Kidney glomerular epithelial cell (primary cell): ENCODE measurements at places on chromosomes 11 and 22.

- DNase-seq: no peak
Measured at GRCh38 chr11:5892908-5893307, at the start of gene OR52E5. Gene OR52E5, plus strand, starts transcription at chr11:5893208. Its CDS starts 7,569 bp downstream, at chr11:5900777.

- no peak for DNase-seq
Measured at GRCh38 chr11:36929401-36929800, 331.4 kb upstream of the RAG2 start.

- no peak for DNase-seq
Measured at GRCh38 chr11:22173532-22173931, 19.4 kb upstream of the ANO5 start.

DNA sequence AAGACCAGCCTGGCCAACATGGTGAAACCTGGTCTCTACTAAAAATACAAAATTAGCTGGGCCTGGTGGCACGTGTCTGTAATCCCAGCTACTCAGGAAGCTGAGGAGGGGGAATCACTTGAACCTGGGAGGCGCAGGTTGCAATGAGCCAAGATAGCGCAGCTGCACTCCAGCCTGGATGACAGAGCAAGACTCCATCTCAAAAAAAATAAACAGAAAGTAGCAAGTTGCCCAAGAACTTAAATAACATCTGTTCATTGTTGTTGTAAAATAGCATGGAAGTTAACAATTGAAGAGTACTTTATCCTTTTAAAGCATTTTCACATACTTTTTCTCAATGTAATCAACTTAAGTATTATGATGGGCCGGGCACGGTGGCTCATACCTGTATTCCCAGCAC, 5.7 kb downstream of the AMBRA1 start:
- DNase-seq: no peak

DNA sequence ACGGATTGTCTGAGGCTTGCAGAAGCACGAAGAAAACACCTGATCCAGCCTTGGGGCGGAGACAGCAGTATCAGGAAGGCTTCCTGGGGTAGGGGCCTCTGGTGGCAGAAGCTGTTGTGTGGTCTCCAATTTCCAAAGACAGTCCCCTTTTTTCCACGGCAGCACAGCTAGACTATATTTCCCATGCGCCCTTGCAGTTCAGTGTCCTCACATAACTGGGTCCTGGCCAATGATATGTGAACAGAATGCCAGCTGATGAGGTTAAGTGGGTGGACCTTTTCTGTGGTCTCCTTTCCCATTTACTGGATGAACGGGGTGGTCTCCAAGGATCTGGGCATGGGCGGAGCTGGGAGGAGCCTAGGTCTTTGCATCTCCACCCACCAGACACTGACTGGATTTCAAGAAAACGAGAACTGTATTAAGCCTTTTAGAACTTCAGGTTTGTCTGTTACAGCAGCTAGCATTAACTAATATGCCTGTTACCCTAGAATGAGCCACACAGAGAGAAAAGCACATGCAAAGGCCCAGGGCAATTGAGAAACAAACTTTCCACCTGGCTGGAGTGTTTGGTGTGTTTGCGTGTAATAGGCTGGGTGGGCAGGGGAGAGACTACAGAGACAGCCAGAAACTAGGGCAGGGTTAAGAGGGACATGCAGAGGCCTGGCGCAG, 6.2 kb downstream of the GAL3ST1 start:
- no peak for DNase-seq

DNA sequence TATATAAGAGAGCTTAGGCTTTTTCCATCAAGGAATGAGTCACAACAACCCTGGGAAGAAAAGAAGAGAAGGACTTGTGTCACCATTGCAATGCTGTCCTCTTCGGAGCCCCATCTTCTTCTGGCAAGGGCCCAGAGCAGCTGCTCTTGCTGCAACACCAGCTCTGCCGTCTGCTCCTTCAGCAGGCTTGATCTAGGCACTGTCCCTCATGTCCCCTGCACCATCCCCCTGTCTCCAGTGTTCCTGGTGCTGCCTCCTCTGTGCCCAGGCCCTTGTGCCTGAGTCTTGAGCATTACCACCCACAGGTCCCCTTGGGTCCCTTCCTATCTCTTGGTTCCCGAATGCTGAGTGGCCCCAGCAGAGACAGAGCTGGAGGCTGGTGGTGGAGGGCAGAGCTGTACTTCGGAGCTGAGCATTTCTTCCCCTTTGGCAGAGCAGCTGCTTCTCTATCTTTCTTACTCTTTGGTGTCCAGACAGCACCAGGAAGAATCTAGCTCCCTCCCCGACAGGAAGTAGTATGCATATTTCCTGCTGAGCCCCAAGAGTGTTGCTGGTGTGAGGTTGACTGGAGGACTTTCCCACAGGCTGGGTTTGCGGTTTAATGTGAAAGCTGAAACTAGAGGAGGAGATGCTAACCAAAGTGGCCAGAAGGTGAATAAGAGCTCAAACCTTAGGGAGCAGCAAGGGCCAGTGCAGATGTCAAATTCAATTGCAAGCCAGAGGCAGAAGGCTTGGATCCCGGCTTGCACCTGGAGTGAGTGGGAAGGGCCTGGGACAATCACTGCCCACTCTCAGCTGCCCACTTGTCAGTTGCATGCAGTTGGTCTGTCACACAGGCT, 27.8 kb downstream of the WEE1 start:
- DNase-seq: no peak

DNA sequence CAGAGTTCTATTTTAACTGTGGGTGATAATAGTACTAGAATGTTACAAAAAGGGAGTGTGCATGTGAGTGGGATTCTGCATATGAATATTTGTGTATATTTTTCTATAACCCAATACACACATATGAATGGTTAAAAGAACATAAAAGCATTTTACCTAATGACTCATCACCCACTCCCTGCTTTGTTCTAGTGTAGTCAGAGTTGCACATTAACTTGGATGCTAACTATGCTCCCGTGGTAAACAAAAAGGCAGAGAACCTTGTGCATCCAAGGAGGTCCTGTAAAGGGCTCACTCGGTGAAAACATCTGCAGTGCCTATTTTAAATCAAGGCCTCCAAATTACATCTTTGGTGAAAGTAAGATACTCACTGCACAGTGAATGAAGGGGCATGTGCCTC, 1289.4 kb downstream of the LRRC4C start:
- peak; percentile 21 for DNase-seq

DNA sequence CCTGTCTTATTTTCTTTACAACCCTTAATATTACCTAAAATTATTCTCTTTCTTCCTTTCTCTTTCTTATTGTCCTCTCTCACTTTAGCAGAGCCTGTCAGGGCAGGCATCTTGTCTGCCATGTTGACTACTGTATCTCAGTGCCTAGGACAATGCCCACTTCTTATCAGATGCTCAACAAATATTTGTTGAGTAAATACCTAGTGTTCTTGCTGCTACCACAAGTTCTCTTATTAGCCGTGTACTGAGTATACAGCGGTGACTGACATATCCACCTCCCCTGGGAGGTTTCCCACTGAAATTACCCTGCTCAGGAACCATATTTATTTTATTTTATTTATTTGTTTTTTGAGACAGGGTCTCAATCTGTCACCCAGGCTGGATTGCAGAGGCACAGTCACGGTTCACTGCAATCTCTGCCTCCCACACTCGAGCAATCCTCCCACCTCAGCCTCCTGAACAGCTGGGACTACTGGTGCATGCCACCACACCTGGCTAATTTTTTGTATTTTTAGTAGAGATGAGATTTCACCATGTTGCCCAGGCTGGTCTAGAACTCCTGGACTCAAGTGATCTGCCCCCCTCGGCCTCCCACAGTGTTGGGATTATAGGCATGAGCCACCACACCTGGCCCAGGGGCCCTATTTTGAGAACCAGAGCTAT, 6.7 kb downstream of the HPX start:
- DNase-seq: no peak

- DNase-seq: no peak
Measured at GRCh38 chr11:93567401-93567895, 24.3 kb upstream of the SMCO4 start.

- no peak for DNase-seq
Measured at GRCh38 chr22:26972286-26972685, 314.9 kb downstream of the MIAT start.

DNA sequence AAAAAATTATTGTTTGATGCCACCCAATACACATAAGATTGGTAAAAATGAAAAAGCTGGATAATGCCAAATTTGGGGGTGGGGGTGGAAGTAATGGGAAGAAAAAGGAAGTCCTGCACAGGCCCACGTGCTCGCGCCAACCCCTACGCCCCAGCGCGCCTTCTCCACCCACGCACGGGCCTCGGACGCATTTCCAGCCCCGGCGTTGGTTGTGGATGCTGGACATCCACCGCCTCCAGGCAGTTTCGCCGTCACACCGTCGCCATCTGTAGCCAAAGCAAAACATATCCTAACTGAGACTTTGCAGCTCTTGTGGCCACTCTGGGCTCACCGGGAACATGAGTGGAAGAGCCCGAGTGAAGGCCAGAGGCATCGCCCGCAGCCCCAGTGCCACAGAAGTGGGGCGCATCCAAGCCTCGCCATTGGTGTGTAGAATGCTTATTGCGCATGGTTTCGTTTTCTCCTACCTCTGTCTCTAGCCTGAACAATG, at the start of gene PIWIL4:
PIWIL4 (plus strand) TSS at position 188 of the 490 bp plus-strand sequence; CDS start at position 339, 151 bp downstream.
- DNase-seq: no peak

GRCh38 chr11:132886335-132886734, 646.0 kb downstream of the OPCML start:
- no peak for DNase-seq

DNA sequence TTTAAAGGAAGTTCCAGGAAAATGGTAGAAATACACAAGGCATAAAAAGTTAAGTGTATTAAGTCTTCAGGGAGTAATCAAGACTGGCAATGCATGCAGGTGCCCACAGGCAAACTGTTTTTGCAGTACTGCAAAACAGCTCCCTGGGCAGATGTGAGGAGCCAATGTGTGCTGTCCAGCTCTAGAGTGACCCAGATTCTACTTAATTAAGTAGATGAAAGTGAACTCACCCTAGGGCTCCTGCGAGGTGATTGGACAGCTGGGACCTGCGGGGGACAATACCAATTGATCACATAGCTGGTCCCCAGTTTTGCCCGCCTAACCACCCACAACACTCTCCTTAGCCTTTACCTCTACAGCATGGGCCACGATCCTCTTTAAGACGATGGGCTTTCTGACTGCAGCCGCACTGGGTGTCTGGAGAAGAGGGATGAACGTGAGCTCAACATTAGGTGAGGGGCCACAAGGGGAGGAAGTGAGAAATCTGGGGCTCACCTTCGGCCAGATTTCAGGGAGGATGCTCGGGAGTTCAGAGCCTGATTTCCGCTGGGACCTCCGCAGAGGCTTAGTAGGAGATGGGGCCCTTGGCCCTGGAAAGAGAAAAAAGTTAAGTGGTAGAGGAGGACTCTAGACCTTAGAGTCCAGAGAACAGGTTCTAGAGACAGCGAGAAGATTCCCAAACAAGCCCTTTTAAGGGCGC, 556 bp downstream of the CDCA5 start:
- no peak for DNase-seq

DNA sequence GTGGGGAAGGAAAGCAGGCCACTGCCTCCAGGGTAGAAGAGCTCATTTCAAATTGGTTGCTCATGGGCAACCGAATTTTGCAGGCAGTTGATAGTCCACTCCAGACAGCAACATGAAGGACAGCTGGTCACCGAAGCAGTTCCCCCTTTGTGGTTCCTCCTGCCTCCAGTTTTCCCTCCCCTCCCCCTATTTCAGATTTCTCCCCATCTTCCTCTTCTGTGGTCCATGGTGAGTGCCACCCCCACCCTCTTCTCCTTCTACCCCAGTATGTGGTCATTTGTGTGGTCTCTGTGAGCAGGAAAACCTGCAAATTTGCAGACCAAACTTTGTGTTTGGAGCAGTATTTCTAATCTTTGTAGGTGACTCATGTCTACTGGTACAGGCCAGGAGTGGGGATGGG, 38.2 kb upstream of the PAK1 start:
- DNase-seq: no peak

DNA sequence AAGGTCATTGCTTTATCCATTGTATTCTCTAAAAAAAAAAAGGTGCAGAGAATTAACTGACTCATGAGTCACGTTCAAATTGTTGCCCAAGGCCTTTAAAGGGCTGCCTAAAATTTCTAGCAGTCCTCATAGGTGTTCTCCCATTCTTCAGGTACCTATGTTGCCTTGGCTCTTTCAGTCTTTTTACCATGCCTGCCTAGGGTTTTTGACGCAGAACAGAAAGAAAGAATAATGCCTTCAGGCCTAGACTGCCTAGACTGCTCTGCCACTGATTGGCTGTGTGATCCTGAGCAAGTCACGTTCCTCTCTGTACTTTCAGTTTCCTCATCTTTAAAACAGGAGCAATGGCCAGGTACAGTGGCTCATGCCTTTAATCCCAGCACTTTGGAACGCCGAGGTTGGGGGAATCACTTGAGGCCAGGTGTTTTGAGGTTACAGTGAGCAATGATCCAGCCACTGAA, 21.5 kb downstream of the CTSC start:
- no peak for DNase-seq

- DNase-seq: no peak
Measured at GRCh38 chr11:62466444-62466843, 47.6 kb downstream of the SCGB1A1 start.

DNA sequence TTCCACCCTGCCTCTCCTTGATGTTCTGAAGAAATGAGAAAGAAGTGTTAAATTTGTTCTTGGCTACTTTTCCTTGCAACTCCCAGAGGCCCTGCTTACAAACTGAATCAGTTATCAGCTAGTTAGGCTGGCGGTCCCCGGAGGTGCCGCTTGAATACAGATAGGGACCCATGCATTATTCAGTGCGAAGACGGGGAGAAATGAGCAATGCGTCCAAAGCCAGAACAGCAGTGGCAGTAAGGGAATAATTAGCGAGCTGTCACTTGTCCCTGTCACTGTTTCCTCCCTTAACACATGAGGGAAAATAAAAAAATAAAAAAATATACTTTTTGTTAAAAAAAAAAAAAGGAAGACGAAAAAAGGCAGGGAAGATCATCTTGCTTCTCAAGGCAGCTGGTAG, 528.1 kb downstream of the MN1 start:
- no peak for DNase-seq

DNA sequence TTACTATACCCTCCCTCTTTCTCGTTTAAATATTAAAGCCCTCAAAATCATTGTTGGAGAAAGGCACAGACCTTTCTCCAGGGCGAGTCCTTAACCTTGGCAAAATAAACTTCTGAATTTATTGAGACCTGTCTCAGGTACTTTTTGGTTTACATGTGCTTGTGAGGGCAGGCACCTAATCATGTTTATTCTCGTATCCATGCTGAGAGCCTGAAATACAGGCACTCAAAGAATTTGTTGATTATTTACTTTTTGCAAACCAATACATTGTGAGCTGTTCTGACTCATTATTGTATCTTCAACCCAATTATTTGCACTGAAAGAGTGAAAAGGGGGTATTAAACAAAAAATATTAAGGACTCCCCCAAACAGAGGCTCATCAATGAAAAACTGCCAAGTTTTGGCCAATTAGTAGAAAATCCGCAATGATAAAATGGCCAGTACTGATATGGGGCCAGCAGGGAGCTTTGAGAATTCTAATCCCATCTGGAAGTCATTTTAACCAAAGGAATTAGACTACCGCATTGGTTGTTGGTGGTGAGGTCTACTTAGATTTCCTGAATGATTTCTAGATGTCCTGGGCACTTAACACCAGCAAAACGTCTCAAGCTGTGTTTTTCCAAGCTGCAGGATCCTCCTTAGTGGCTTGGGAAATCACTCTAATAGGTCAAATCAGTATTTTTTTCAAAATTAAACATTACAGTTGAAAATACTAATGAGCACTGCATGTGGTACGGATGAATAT, 157.3 kb downstream of the SWAP70 start:
- DNase-seq: no peak

GRCh38 chr11:124878759-124879492, 13.7 kb downstream of the ROBO3 start:
- no peak for DNase-seq

GRCh38 chr22:38831166-38831945, 12.5 kb downstream of the NPTXR start:
- peak; percentile 39 for DNase-seq

GRCh38 chr11:133506023-133506422, 26.3 kb downstream of the OPCML start:
- no peak for DNase-seq

GRCh38 chr11:1733716-1734640, 16.4 kb downstream of the IFITM10 start:
- DNase-seq: no peak
